ENCODE measurements at places on chromosomes 2 and 18.

DNA sequence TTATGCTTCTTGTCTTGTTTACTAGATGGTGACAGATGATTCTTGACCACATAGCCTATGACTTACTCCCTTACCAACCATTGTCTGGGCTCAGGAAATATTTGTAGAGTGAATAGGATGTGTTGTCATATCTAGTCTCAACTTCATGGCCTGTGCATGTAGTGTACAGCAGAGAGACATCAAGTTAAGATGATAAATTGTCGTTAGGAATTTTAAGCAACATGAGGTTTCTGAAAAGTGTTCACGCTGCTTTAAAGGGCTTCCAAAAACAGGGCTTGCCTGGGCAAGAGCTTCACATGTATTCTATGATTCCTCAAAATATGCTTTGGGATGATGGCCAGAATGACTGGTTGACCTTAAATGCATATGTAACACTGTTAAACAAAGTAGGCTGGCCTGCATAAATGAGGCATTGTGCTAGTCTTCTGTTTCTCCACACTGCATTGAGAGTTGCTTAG lies 424.0 kb downstream of the RND3 start:
- DNase-seq: peak; percentile 75

DNA sequence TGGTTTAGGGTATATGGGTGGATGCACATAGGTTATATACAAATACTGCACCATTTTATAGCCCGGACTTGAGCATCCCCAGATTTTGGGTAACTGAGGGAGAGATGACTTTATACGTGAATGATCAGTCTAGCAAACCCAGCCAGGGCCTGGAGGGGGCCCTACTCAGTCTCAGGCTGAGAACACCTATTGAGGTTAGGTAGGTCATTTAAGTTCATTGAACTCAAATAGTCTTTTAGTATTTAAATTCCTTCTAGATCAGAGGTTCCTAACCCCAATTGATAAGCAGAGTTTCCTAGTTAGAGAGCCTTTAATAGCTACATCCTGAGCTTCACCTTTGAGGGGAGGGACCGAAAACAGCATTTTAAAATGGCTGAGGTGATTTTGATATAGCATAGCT lies 487.0 kb downstream of the DCC start:
- DNase-seq: no peak

DNA sequence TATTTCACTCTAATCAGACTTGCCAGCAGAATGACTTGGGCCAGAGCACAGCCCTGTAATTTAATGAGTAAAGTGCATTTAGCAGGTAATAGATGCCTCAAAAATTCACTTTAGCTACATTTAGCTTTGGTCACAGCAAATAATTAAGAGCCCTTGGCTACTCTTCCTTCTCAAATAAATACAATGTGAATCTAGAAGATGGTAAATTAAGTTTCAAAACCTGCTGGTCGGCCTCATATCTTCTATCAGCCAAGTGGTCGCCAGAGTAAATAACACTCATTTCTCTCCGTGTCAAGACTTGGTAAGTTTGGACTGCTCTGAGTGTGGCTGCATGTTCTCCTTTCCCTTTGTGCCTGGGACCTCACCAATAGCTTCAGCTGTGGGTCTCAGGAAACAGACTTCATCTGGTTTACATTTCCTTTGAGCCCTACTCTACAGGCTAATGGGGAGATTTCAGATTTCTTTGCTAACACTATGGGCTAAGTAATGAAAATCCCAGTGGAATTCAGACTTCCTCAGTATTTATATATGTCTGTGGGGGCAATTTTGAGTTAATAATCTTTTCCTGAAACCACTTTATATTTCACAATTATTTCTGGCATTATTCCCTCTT lies 375.8 kb downstream of the RBM43 start:
- no peak for DNase-seq

DNA sequence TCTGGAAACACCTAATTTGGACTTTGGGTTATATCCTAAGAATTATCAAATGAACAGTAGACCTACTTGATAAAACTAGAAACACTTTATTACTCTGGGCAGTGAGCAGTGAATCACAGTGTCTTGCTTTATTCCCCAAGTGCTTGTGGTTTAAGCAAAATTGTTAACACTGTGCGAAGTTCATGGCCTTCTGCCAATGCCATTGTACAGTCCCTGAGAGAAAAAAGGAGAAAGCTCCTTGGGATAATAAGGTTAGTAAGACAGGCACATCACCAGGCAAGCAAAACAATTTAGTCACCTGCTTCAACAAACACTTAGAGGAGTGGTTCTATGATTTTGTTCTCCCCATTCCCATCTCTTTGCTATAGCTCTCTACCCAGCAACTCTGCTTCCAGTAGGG lies 39.8 kb downstream of the ADCYAP1 start:
- peak; percentile 74 for DNase-seq

Data from fibroblast of pulmonary artery (primary cell).